A549 treated with CpdA at 1 μM for 4 hours (cell line): ENCODE measurements at places on chromosomes 7 and 10. TPM values are rescaled to one million over a fixed set of nuclear protein-coding genes. Genes with fewer than 3 reads are reported as not detected.

APBB1IP gene
- 9.3 to 11.1 TPM (median 10.5 TPM) in 5 replicates for total RNA-seq

TMEM184A gene
- total RNA-seq, result 8.7 to 14.5 TPM (median 14.0 TPM) in 5 replicates

STEAP1B gene
- 0.03 to 0.21 TPM (median 0.17 TPM) in 3 of 5 replicates, not detected in the others for total RNA-seq

AOAH gene
- 0.05 TPM in 1 of 5 replicates, not detected in the others for total RNA-seq

FAM25C gene
- 1.2 to 4.7 TPM (median 1.8 TPM) in 3 of 5 replicates, not detected in the others for total RNA-seq

RELN gene
- total RNA-seq, result 0.03 to 0.06 TPM in 2 of 5 replicates, not detected in the others

LDB3 gene
- 0.02 to 0.13 TPM (median 0.06 TPM) in 3 of 5 replicates, not detected in the others for total RNA-seq

BTAF1 gene
- total RNA-seq, result 10.0 to 14.2 TPM (median 13.2 TPM) in 5 replicates

DNAJB9 gene
- total RNA-seq, result 13.5 to 18.8 TPM (median 13.7 TPM) in 5 replicates

GIMAP8 gene
- not detected in 5 replicates for total RNA-seq

MARVELD1 gene
- 34.9 to 44.0 TPM (median 37.7 TPM) in 5 replicates for total RNA-seq

ZNF33B gene
- 4.9 to 6.7 TPM (median 5.3 TPM) in 5 replicates for total RNA-seq

OPN4 gene
- total RNA-seq, result not detected in 5 replicates

SFTPA1 gene
- not detected in 5 replicates for total RNA-seq

STEAP4 gene
- total RNA-seq, result not detected in 5 replicates

CTNNA3 gene
- total RNA-seq, result not detected in 5 replicates

P4HA1 gene
- 19.7 to 29.1 TPM (median 22.6 TPM) in 5 replicates for total RNA-seq

SPDYE6 gene
- total RNA-seq, result not detected in 5 replicates

IDI2 gene
- total RNA-seq, result 0.13 TPM in 1 of 5 replicates, not detected in the others

DDC gene
- total RNA-seq, result 0.77 to 1.6 TPM (median 1.2 TPM) in 5 replicates

FAM25A gene
- total RNA-seq, result 1.1 TPM in 1 of 5 replicates, not detected in the others
